ENCODE measurements at places on chromosomes 4 and X. TPM values are rescaled to one million over a fixed set of nuclear protein-coding genes. Genes with fewer than 3 reads are reported as not detected.

TFE3 gene
- total RNA-seq = 47.7 TPM

TKTL2 gene
- not detected for total RNA-seq

SLC49A3 gene
- 1.1 TPM for total RNA-seq

CSN1S1 gene
- total RNA-seq = not detected

EREG gene
- not detected for total RNA-seq

MAGEB17 gene
- total RNA-seq = not detected

KIF4A gene
- 5.2 TPM for total RNA-seq
